Activated T-cell treated with anti-CD3 and anti-CD28 coated beads for 4 hours (primary cell): ENCODE measurements at places on chromosomes 7 and 10.

GRCh38 chr10:47364911-47365310, 16.7 kb downstream of the RBP3 start:
- DNase-seq, result no peak

GRCh38 chr10:100043344-100043743, 33.6 kb upstream of the DNMBP start:
- DNase-seq, result no peak

- DNase-seq, result no peak
Measured at GRCh38 chr10:2019281-2019680, 282.0 kb upstream of the ADARB2 start.

- no peak for DNase-seq
Measured at GRCh38 chr10:121998462-121998861, 9.5 kb downstream of the TACC2 start.

- DNase-seq, result peak; percentile 81
Measured at GRCh38 chr7:149239345-149240143, at the start of gene ZNF212. ZNF212 (plus strand) TSS chr7:149239651; CDS start chr7:149239779, 128 bp downstream.

DNA sequence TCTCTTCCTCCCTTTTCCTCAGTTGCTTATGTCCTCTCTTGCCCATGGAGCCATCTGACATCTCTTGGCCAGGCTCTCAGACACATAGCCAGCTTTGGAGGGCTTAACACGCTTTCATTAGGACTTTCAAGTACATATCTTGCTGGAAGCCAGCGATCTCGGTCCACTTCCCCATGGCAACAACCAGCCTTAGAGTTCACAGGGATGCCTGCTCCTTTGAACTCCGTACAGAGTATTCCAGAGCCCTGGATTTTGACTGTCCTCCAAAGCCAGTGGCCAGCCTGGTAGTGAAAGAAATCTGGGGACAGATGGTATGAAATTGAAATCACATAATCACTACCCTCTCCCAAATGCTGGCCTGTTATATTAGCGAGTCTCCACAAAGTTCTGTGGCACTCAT, 370.5 kb upstream of the NPVF start:
- no peak for DNase-seq

- no peak for DNase-seq
Measured at GRCh38 chr10:15245530-15245929, 77.0 kb upstream of the NMT2 start.

DNA sequence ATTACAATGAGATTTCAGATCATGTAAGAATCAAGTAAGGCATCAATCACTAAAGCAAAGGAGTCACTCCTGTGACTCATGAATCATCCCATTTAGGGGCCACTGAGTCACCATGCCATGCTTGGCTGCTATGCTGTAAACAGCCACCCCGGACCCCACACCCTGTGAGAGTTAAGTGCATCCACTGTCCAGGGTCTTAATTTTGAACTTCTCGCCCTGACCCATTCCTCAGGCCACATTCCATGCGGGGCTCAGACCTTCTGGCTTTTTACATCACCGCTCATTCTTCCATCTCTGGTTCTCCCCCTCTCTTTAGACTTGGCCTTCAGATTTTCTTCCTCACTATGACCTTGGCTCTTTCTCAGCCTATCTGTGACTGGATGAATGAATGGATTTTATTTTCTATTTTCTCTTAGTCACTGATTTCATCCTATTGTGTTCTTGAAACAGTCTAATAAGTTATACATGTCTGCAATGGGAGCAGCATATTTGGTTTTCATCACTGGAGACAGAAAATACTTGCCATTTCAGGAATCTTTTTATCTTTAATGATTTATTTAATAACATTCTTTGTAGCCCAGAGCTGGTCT, 239.6 kb downstream of the SKIDA1 start:
- DNase-seq, result no peak

- no peak for DNase-seq
Measured at GRCh38 chr7:23065974-23066373, 39.6 kb upstream of the KLHL7 start.

- no peak for DNase-seq
Measured at GRCh38 chr10:21314906-21315644, 210.4 kb downstream of the SKIDA1 start.

- no peak for DNase-seq
Measured at GRCh38 chr10:43310872-43311271, 44.0 kb upstream of the RASGEF1A start.

DNA sequence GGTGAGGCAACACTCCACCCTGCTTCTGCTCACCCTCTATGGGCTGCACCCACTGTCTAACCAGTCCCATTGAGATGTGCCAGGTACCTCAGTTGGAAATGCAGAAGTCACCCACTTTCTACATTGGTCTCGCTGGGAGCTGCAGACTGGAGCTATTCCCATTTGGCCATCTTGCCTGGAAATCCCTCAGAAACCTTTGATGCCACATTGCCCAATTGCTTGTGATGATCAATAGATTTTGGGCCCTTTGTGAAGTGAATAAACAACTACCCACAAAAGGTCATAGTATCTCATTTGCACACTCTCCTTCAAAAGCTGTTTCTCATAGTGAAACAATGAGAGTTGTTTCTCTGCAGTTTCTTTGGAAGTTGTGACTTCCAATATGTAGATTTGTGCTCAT, 742.9 kb downstream of the INHBA start:
- DNase-seq, result no peak

DNA sequence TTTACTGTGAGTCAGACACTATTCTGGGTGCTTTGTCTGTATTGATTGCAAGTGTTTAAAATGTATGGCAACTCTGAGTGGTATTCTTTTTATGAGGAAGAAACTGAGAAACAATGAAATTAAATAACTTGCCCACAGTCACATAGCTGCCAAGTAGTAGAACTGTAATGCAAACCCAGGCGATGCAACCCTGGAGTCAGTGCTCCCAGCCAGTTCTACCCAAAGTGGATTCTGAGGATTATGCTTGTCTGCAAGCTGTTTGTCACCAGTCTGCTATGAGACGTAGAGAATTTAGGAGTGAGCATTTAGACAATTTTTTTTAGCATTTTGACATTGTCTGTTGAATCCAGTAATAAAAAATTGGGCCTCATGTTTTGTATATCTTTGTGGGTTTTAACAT, 306.0 kb upstream of the LRGUK start:
- no peak for DNase-seq

GRCh38 chr10:64174666-64175255, 653.6 kb downstream of the REEP3 start:
- DNase-seq, result no peak

DNA sequence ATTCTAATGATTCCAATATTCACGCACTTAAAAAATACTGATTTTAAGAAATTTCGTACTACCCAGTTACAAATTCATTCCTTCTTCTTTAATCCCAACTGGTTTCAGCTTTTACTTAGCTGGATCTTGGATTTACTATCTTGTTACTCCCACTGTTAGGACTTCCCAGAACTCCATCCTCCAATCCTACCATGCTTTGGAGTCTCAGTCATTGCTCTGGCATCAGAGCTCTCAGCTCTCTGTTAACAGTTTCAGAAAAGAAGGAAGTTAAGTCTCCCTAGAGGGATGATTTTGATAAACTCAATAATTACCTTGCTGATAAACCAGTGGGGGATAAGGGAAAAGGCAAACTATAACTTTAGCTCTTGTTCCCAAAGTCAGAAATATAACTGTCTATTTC, 9.5 kb downstream of the PPA1 start:
- DNase-seq, result no peak

- no peak for DNase-seq
Measured at GRCh38 chr7:100396421-100396982, 23.2 kb downstream of the PILRA start.

- DNase-seq, result peak; percentile 81
Measured at GRCh38 chr10:79067241-79068202, 1.2 kb upstream of the ZMIZ1 start.

DNA sequence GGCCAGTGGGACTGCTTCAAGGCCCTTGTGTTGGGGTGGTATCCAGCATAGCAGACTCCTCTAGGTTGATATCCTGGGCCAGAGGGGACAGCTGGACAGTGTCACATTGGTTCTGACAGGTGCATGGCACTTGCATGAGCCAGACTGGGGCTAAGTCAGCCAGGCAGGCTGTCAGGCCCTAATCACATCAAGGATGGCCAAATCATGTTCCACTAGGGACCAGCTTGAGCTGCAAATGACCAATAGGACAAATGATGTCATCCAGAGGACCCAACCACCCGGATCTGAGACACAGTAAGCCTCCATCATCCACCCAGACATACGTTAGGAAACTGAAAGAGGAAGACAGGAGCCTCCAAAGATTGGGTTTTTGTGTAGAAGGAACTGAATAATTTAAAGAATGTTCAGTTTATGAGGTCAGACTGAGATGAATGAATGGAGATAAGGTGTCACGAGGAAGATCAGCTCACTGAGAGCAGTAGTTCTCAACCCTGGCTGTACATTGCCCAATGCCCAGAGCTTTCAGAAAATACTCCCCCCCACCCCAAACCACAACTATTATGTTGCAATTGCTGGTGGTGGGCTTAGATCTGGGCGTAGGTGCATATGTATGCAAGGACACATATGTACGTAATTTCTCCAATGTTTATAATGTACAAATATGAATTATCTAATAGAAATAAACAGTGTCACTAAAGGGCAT, 75.2 kb upstream of the INHBA start:
- no peak for DNase-seq

GRCh38 chr7:2980401-2981102, 63.1 kb downstream of the CARD11 start:
- DNase-seq, result no peak

GRCh38 chr7:68454931-68455330, 1143.3 kb upstream of the AUTS2 start:
- DNase-seq, result no peak

DNA sequence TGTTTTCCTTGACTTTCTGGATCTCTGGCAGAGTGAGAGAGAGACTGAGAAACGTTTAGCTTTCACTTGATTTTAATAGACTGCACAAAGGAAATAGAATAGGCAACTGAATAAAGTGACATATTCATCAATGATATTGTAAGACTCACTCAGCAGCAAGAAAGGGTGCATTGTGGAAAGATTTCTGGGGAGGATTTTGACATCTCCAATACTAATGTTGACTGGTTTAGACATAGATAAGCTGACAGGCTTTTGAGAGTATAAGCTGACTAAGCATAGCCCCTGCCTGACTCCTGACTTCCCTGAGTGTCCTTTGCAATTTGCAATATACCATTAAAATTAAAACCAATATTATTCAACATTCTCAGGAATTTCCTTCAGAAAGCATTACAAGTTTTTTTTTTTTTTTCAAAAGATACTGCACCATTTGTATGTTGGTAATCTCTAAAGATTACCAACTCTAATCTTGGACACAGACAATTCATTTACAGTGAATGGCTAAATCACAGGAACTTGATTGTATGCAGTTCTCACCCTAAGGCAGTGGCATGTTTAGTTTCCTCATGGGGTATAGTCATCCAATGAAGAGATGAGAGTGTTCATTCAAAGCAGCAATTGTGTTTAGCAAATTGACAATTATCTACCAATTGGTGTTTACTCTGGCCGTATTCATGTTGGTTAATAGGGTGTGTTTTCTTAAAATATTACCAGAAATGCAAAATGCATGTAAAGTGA, 325.6 kb downstream of the SORCS3 start:
- no peak for DNase-seq

GRCh38 chr7:53602817-53603418, 567.5 kb downstream of the POM121L12 start:
- DNase-seq, result no peak

GRCh38 chr10:101745074-101745696, 30.7 kb downstream of the FGF8 start:
- no peak for DNase-seq

- no peak for DNase-seq
Measured at GRCh38 chr7:139099172-139099947, 10.2 kb downstream of the ZC3HAV1 start.

DNA sequence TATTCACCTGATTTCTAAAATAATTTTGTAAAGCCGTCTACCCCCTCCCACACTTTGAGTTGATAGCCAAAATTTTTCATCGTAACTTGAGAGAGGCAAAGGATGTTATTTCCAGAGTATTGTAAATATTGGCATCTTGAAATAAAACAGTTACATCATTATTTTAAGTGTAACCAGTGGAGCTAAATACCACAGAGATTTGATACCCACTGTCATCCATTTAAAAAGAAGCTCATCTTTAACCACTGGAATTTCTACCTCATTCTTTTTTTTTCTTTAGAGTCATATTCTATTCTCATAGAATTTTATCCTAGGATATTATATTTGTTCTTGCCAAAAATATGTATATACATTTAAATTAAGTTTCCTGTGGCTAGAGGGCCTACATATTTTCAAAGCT, 48.6 kb downstream of the CAMK1D start:
- no peak for DNase-seq

- no peak for DNase-seq
Measured at GRCh38 chr10:44245601-44245938, 139.3 kb downstream of the CXCL12 start.

DNA sequence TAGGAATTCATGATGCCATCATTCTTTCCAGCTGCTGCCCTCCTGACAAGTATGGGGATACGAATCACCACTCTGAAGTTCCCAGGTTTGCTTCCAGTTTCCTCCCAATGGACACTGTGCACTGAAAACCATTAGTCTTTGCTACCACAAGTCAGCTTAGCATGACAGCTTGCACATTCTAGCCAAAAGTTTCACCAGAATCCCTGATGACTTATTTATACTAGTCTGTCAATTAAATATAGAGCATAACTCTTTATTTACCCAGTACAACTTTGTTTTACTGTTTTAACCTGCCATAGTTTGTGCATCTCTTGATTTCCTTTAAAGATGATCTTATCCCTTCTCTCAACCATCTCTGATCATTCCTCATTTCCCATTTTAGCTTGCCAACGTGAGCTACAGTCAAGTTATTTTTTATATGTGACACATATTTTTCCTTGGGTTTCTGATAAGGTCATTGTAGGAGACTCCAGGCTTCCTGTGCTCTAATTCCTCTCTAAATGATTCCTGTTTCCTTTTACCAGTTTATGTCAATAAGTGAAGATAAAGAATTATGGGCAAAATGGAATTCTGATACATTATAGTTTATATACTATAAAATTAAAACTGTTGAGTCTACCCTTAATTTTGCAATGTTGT, 167.5 kb upstream of the MEOX2 start:
- DNase-seq, result no peak

GRCh38 chr10:5892007-5892406, 2.0 kb downstream of the FBH1 start:
- no peak for DNase-seq

- no peak for DNase-seq
Measured at GRCh38 chr7:75630549-75630948, 108.2 kb downstream of the HIP1 start.

DNA sequence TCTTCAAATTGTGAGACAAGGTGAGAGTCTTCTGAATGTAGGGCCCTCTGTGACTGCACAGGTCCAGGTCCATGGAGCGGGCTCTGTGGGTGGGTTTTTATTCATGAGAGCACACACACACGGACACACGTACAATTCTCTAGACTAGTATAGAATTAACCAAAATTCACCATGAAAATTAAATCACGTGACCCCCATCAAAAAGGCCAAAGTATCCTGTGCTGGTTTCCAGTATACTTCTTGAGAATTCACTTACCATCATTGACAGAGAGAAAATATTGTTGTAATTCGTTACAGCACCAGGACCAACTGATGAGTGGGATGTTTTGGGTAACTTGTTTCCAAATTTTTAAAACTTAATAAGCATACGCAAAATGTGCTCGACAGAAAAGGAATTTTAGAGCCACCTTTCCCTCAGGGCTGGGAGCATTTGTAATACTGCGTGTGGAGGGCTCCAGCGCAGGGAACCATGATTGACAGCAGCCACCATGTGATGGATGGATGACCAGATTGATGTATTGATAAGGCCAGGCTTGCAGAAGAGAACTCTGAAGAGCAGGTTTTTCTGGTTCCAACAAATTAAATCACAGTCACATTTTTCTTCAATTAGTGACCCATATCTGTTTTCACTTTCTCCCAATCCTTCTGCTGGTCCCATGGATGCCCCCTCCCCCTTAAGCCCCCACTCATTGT, 14.9 kb upstream of the DNTT start:
- DNase-seq, result no peak

- no peak for DNase-seq
Measured at GRCh38 chr10:114810926-114811325, 10.7 kb upstream of the FHIP2A start.
